ENCODE measurements at places on chromosomes 1 and 21.

DNA sequence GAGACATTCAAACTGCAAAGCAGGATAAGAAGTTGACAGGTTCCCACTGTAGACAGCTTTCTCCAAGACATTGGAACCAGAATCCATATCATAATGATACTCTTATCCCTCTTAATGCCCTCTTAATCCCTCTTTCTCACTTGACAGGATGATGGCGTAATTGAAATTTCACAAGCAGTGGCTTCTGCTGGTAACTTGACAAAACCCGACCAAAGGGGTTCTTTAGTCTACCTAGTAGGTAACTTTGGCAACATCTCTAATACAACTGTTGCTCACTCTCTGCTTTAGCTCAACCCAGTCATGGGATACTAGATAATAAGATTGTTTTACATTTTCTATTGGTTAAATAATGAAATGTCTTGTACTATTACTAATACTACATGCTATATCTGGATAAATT is 34.7 kb downstream of the S100A10 start:
- no peak for DNase-seq

GRCh38 chr1:3942416-3943122 is 42.5 kb upstream of the C1orf174 start:
- DNase-seq, result no peak

- DNase-seq, result no peak
These were observed 5.1 kb upstream of the SPATC1L start for GRCh38 chr21:46189213-46189958.

GRCh38 chr1:94709891-94710581 is 110.1 kb upstream of the SLC44A3 start:
- no peak for DNase-seq

DNA sequence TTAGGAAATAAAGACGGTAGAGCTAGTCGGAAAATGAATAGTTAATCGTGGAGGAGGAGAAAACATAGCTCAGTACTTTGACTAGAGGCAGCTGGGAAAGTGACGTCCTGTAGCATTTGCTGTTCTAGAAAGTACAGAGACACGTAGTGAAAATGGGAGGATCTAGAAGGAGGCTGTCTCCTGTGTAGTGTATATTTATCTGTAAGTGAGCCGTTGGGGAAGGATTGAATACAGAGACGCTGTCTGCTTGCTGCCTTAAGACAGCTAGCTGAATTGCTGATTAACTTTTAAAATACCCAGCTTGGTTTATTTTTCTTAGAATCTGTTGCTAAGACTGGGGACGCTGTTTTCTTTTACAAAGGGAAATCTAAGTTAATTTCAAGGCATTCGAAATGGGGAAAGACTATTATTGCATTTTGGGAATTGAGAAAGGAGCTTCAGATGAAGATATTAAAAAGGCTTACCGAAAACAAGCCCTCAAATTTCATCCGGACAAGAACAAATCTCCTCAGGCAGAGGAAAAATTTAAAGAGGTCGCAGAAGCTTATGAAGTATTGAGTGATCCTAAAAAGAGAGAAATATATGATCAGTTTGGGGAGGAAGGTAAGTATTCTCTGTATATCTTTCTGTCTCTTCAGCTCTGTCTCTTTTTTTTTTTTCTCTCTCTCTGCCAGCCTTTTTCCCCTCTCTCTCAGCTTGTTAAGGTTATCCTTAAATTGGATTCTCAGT is at the start of gene DNAJB4:
DNAJB4 (plus strand) TSS at position 221 of the 729 bp plus-strand sequence; CDS start at position 393, 172 bp downstream.
- DNase-seq, result peak; percentile 70

Measured in activated T-cell treated with anti-CD3 and anti-CD28 coated beads, Interleukin-2, amount 50 U/mL, for 72 hours (primary cell).